ENCODE measurements at places on chromosomes 4 and X. TPM values are rescaled to one million over a fixed set of nuclear protein-coding genes. Genes with fewer than 3 reads are reported as not detected.

The SUPT20HL1 gene
- not detected for total RNA-seq

The TNIP3 gene
- total RNA-seq = 0.39 TPM

The PNMA5 gene
- 3.3 TPM for total RNA-seq

The AR gene
- total RNA-seq = 5.0 TPM

- DNase-seq = no peak
- H3K27ac ChIP-seq = no peak overlapping the region
- no peaks in the 10 kb centered on the region for H3K27me3 ChIP-seq
These were observed 31.1 kb downstream of the TACC3 start for GRCh38 chr4:1752284-1753041.

GRCh38 chrX:150544222-150544787, 24.1 kb upstream of the MTM1 start:
- no peaks in the 10 kb centered on the region for H3K27me3 ChIP-seq
- DNase-seq = no peak
- H3K36me3 ChIP-seq = no peaks in the 10 kb centered on the region

- H3K27ac ChIP-seq = no peak overlapping the region
- H3K4me3 ChIP-seq = no peak overlapping the region
- DNase-seq = no peak
- H3K4me1 ChIP-seq = peaks cover 54% of the 10 kb centered on the region
These were observed 96.0 kb downstream of the WFS1 start for GRCh38 chr4:6365545-6366086.

- no peaks in the 10 kb centered on the region for H3K4me1 ChIP-seq
- no peak overlapping the region for H3K27ac ChIP-seq
- H3K4me3 ChIP-seq = no peak overlapping the region
These were observed 201.5 kb downstream of the NWD2 start for GRCh38 chr4:37446016-37446415.

- no peak overlapping the region for H3K27ac ChIP-seq
- DNase-seq = no peak
- no peaks in the 10 kb centered on the region for H3K27me3 ChIP-seq
- H3K4me1 ChIP-seq = no peaks in the 10 kb centered on the region
- no peaks in the 10 kb centered on the region for H3K36me3 ChIP-seq
These were observed 169.2 kb downstream of the TMA16 start for GRCh38 chr4:163663454-163664225.

DNA sequence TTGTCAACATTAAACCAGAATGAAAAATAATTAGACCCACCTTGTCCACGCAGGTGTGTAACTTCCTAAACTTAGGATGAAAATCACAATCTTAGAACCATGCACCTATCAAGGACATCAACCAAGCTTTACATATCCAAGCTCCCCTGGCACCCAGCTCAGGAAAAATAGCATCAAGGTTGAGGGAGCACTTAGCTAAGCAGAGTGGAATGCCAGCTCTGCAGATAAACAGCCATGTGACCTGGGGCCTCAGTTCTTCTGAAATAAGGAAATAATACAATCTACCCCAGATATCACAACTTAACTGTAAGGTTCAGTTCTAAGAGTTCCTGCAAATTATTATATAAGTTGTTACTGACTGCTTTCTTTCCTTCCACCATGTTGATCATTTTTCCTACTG, 64.7 kb downstream of the DHX15 start:
- no peaks in the 10 kb centered on the region for H3K27me3 ChIP-seq
- no peak for DNase-seq
- no peaks in the 10 kb centered on the region for H3K36me3 ChIP-seq
- H3K4me1 ChIP-seq = no peaks in the 10 kb centered on the region
- H3K4me3 ChIP-seq = no peak overlapping the region
